ENCODE measurements at places on chromosomes 4 and X. TPM values are rescaled to one million over a fixed set of nuclear protein-coding genes. Genes with fewer than 3 reads are reported as not detected.

CITED1 gene
- 28.2 TPM for total RNA-seq

NKX6-1 gene
- 0.33 TPM for total RNA-seq

ARR3 gene
- not detected for total RNA-seq

CT45A1 gene
- total RNA-seq: not detected

SORCS2 gene
- 0.66 TPM for total RNA-seq

MAGEE1 gene
- total RNA-seq: 2.8 TPM

MRPL1 gene
- 26.3 TPM for total RNA-seq

DNAAF6 gene
- not detected for total RNA-seq

PCSK1N gene
- 3.6 TPM for total RNA-seq

STX18 gene
- total RNA-seq: 32.8 TPM

RS1 gene
- not detected for total RNA-seq

CTAG1A gene
- not detected for total RNA-seq

LEF1 gene
- 7.2 TPM for total RNA-seq

RAB41 gene
- not detected for total RNA-seq

BGN gene
- total RNA-seq: 21.3 TPM

DCHS2 gene
- total RNA-seq: 5.2 TPM

MAGIX gene
- total RNA-seq: 4.9 TPM

RNF128 gene
- 17.1 TPM for total RNA-seq

ASB9 gene
- total RNA-seq: 2.2 TPM

SSX1 gene
- not detected for total RNA-seq

FAT4 gene
- total RNA-seq: 13.4 TPM

NXF2B gene
- total RNA-seq: not detected

NCAPG gene
- total RNA-seq: 0.96 TPM

ANXA10 gene
- not detected for total RNA-seq

MAGEB2 gene
- total RNA-seq: not detected

CAMK2D gene
- 62.1 TPM for total RNA-seq

GLRA2 gene
- total RNA-seq: not detected

GDPD2 gene
- total RNA-seq: not detected

ZNF827 gene
- 18.6 TPM for total RNA-seq

TMEM184C gene
- total RNA-seq: 32.2 TPM

DTHD1 gene
- 0.29 TPM for total RNA-seq

ZNF275 gene
- total RNA-seq: 8.3 TPM

ZNF157 gene
- total RNA-seq: 0.29 TPM

INTU gene
- 11.1 TPM for total RNA-seq

GUCY1B1 gene
- total RNA-seq: 18.0 TPM

CCSER1 gene
- 55.7 TPM for total RNA-seq

GPC4 gene
- total RNA-seq: 7.7 TPM

MAGEA2 gene
- total RNA-seq: not detected

SOD3 gene
- total RNA-seq: 22.0 TPM

GPR82 gene
- total RNA-seq: 0.16 TPM

TRIML2 gene
- not detected for total RNA-seq

ERAS gene
- total RNA-seq: not detected

PRRG3 gene
- total RNA-seq: 1.8 TPM

TLR2 gene
- total RNA-seq: 52.4 TPM

PAGE2B gene
- not detected for total RNA-seq

CT83 gene
- not detected for total RNA-seq

FRMD7 gene
- total RNA-seq: not detected

MTMR8 gene
- 3.6 TPM for total RNA-seq

SLC2A9 gene
- total RNA-seq: 9.5 TPM

CSAG3 gene
- not detected for total RNA-seq

NPFFR2 gene
- not detected for total RNA-seq

C4orf17 gene
- not detected for total RNA-seq
